Effector memory CD4-positive, alpha-beta T cell (primary cell): ENCODE measurements at places on chromosomes 16 and 17.
A peak's percentile ranks its signal among the peaks of the same experiment; 100 is the strongest.

DNA sequence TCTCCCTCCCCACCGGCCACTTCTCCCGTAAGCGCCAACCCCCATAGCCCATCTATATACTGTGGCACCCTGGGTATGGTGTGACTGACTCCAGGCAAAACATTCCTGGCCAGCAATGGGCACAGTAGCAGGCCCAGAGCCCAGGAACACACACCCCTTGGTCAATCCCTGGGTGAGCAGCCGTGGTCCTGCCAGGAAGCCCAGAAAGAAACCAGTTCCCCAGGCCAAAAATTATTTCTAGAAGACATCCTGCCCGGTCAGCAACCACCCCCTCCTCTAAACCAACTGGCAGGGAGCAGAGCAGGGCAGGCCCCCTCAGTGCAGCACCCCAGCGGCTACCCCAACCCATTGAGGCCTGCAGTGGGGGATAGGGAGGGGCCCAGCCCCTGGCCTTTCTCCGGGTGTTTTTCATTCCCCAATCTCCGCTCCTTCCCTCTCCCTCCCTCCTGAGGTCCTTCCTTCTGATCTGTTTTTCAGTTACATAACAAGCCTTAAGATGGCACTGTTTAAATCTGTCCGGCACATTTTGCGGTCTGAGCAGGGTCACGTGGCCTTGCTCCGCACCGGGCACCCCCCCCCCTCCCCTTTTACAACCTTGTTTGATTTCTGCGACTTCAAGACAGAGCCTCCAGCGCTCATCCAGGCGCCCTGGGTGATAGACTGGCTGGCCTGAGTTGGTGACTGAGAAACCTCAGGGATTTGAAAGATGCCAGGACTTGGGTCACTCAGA, 2.0 kb downstream of the NPTX1 start:
- DNase-seq = peak; percentile 8

DNA sequence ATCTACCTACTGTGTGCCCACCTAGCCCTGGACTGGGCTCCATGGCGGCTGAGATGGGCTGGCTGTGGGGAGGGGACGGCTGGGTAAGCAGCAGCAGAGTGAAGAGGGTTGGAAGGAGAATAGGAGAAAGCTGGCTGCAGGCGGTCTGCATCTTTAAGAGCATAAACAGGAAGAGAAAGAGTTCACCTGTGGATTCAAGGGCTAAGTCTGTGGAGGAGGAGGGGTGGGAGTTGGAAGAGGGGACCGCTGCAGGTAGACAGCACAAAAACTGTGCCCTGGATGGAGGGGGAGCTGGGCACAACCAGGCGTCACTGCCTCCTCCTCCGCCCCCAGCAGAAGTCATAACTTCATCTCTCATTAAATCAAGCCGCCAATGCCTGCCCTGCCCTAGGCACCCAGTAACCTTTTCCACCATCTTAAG, 677 bp downstream of the SLC13A2 start:
- no peak for DNase-seq

GRCh38 chr17:69144331-69145255, 2.9 kb upstream of the ABCA6 start:
- DNase-seq = no peak

- DNase-seq = no peak
Measured at GRCh38 chr16:600781-601180, 10.9 kb downstream of the RAB40C start.

DNA sequence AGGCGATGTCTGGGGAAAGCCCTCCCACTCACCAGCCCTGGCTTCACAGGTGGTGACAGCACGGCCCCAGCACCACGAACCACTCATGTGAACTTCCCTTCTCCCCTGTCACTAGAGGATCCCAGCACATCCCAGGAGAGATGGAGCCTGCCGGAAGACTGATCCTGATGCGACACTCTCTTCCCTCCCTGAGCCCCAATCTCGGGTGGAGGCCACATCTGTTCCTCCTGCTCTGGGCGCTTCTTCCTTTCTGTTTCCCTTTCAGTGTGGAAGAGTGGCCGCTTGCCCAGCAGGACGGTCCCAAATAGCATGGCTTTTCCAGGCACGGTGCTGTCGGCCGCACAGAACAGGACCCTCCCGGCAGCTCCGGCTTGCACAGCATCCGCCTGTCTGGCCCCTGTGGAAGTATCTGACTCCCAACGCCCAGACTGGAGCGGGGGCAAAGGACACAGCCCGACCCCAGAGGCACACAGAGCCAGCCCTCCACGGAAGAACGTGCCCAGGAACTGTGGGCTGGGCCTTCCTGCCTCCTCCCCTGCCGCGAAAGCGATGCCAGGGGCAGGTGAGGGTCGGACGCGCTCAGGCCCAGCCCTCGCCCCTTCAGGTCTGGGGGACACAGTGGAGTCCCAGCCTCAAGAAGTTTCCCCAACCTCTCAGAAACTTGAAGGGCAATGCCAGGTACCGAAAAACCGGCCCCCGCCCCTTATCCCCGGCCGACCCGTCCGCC, 37.6 kb downstream of the CBFA2T3 start:
- DNase-seq = no peak

- no peak for DNase-seq
Measured at GRCh38 chr17:79778504-79779083, 646 bp downstream of the CBX2 start.
